ENCODE measurements at places on chromosomes 3 and 15.

- DNase-seq: no peak
Observed at GRCh38 chr3:112774293-112774926, 72.3 kb downstream of the CD200R1L start.

DNA sequence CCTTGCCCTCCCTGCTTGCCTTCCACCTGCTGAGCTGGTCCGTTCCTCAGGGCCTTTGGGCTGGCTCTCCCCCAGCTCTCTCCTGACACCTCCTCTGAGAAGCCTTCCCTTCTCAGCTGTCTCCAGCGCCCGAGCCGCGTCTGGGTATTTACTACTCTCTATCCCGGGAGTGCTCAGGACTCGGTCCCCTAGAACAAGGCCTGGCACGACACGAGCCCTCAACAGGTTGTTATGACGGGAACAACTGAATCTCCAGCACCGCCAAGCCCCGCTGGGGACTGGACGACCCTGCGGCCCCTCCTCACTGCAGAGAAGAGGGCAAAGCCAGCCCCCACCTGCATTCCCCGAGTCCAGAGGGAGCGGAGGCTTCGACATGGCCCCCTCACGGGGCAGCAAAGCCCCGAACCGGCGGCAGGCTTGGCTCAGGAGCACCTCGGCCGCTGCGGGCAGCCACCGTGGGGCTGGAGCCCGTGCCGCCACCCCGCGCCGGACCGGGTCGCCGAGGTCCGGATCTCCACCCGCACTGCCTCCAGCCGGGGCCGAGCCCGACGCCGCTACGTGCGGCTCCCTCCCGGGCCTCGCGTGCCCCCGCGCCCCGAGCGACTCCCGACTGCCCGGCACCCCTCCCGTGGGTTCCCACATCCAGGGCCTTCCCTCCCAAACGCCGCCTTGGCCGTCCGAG is 792 bp downstream of the TPRA1 start:
- DNase-seq: no peak

- no peak for DNase-seq
Observed at GRCh38 chr15:31758126-31758525, 272.2 kb upstream of the CHRNA7 start.

DNA sequence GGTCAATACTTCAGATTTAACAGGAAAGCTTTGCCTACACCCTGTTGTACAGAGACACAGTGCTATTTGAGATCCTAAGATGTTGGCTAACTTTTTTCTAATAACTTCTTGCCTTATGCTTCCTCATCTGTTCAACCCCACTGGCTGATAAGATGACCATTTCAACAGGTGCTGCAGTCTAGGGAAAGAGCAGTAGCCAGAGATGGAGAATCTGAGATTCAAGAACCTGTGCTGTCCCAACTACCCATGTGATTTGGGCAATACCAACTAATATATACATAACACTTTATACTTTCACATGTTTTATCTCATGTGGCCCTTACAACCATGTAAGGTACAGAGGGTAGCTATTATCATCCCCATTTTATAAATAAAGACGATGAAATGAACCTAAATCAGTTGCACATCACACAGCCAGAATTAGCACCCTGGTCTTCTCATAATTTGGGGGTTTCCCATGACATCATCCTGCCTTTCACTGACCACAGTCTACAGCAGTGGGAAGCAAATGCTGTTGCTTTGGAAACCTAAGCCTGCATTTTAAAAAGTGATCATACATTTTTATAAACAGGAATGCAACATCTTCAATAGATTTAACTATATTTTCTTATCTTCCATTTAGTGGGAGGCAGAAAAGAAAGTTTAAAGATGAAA is 9.7 kb downstream of the TTC23 start:
- DNase-seq: no peak

DNA sequence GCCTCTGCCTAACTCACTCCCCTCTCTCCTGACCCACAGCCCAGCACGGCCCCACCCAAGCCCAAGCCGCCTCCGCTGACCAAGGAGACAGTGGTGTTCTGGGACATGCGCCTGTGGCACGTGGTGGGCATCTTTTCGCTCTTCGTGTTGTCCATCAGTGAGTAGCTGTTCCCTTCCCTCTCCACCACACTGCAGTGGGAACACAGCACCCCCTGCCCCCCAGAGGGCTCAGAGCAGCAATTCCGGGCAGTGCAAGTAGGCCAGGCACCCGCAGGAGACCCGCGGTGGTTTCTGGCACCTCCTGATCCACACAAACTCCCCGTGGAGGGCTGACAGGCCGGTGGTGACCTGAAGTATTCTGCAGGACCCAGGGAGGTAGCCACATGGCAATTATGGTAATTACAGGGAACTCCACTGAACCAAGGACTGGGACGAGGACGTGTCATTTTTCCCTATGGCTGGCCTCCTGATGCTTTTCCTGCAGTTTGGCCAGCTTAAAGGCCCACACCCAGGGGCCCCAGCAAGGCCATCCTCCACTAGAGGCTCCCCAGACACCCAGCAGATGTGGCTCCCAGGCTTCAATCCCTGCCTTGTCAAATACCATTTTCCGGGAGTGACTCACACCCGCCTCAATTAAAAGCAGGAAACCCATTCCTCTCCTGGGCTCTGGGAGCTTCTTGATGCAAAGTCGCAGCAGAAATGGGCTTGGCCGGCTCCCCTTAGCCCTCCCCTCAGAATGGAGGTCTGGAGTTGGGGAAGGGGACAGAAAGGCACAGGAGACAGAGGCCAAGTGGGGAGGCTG is 4.8 kb downstream of the TMIE start:
- no peak for DNase-seq

- DNase-seq: no peak
Observed at GRCh38 chr3:184591789-184592188, 30.2 kb downstream of the EPHB3 start.

- no peak for DNase-seq
Observed at GRCh38 chr3:112333381-112334317, 693 bp downstream of the CD200 start.

- DNase-seq: no peak
Observed at GRCh38 chr3:164679245-164679644, 399.1 kb downstream of the SI start.

DNA sequence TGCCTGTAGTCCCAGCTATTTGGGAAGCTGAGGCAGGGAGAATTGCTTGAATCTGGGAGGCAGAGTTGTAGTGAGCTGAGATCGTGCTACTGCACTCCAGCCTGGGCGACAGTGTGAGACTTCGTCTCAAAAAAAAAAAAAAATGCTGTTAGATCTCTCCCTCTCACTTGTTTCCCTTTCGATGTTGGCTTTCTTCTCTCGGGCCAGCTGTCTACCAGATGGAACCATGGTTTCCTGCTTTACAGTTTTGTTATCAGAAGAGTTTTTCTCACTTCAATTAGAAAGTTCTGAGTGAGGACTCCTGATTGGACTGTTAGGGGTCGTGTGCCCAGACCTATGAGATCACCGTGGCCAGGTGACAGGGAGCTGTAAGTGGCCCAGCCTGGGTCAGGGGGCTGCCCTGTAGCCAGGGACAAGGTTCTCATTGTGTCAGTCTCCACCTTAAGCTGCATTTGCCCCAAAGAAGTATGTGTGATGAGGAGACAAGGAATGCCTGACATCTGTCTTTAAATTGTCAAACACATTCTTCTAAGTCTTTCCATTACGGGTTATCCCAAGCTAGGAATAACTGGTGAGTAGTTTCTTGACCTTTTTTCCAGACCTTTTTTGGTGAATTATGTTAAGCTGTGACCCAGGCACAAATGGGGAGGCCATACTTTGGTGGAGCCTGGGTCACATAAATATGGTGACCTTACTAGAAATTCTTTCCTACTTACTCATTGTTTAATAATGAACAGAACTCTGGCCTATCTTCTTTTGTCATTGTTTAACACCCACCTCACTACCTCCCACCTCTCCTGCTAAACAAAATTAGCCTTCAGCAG is 25.2 kb downstream of the SNAPC5 start:
- DNase-seq: no peak
